ENCODE measurements at places on chromosomes 6 and 20. TPM values are rescaled to one million over a fixed set of nuclear protein-coding genes. Genes with fewer than 3 reads are reported as not detected.

LINC00237 gene
- not detected for total RNA-seq

LAMA2 gene
- total RNA-seq: 87.4 TPM

EYS gene
- 0.69 TPM for total RNA-seq

TRIM31 gene
- not detected for total RNA-seq

GSS gene
- 26.5 TPM for total RNA-seq

MTCH1 gene
- total RNA-seq: 105 TPM

CYP21A2 gene
- total RNA-seq: not detected

SMLR1 gene
- not detected for total RNA-seq

- no peak for DNase-seq
Measured at GRCh38 chr20:46353500-46354206, 45.4 kb upstream of the CDH22 start.

DNA sequence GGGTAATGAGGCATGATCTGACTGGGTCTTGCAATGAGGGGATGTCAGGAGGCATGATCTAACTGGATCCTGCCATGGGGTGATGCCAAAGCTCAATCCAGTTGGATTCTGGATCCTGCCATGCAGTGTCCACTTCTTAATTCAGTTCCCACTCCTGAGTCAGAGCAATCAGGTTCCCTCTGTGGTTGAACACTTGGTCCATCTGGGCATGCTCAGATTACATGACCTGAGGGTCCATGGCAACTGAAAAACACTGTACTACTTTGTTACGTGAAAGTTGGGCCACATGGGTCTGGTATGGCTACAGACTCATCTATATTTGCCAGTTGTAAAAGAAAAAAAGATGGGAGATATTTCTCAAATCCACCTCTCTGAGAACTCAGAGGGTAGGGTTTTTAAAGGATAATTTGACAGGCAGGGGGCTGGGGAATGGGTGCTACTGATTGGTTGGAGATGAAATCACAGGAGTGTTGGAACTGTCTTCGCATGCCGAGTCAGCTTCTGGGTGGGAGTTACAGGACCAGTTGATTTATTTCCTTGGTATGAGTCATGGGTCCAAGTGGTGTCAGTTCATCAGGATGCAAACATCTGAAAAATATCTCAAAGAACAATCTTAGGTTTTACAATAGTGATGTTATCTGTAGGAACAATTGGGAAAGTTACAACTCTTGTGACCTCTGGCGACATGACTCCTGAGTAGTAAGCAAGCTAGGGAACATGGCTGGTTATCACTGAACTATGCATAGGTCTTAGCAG is 21.6 kb downstream of the C6orf163 start:
- no peak for DNase-seq

- no peak for DNase-seq
Measured at GRCh38 chr20:24658920-24659660, 189.7 kb downstream of the SYNDIG1 start.

GRCh38 chr6:125066964-125067363 is 86.6 kb upstream of the TPD52L1 start:
- DNase-seq: no peak

DNA sequence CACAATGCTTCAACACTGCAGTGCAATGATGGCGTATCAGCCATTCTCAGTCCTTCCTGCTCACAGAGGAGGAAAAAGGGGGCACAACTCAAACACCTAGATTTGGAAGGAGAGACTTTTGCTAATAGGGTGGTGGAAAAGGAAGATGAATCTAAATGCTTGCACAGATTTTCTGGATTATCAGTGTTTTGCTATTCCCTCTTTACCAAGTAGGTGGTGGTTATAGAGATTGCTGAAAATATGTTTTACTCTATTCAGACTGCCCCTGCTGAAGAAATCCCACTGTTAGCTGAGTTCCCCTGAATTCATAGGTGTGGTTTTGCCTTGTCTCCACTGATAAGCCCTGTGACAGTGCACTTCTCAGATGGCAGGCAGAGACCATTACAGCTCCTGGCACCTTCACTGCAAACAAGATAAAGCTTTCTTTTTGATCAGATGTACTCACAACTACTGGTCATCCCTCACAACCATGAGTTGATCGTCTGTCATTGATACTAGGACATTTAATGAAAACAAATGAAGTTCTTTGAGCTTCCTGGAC is 311.4 kb downstream of the KIF16B start:
- no peak for DNase-seq

GRCh38 chr6:45920819-45921511 is 94.7 kb downstream of the CLIC5 start:
- no peak for DNase-seq

DNA sequence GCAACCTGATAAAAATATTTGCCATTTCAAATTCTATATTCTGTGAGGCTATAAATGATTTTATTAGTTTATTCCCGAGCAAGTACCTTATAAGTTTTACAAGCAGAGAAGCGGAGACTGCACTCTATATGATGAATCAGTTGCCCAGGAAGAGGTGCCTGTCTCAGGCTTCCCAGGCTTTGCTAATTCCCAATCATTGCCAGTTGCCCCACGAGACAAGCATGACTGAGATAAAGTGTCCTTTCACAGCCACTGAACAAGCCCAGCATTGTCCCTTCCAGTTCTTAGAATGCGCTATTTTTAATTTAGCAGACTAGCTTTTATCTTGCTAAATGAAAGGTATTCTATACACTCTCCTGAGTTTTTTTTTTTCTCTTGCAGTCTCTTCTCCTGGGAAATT is 260.7 kb downstream of the ALDH8A1 start:
- DNase-seq: no peak

- no peak for DNase-seq
Measured at GRCh38 chr6:3260772-3261517, 2.2 kb downstream of the PSMG4 start.

DNA sequence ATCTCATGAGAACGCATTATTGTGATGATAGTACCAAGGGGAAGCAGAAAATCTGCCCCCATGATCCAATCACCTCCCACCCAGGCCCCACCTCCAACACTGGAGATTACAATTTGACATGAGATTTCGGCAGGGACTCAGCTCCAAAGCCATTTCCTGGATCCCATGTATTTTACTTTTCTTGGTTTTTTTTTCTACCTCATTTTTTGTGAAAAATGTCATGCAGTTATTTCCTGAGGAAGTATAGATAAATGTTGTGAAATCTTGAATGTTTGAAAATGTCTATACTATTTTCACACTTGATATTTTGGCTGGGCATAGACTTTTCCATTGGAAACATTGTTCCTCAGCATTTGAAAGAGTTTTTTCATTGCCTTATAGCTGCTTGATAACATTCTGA is 9.1 kb upstream of the BRPF3 start:
- no peak for DNase-seq

DNA sequence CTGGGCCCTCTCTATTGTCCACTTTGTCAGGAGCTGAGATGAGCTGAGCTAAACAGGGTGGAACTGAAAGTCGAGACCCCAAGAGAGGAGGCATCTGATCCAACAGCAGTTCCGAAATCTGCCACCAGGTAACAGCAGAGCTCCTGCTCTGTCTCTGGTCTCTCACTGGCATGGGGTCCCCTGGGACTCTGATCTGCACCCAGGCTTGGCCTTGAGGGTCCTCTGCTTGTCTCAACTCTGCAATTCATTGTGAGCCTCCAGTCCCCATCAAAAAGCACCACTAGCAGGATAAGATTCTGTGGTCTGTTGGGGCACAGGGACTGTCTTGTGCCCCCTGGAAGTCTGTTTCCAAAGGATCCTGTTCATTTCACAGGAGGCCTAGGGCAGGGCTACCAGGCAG is 62.5 kb upstream of the TOP1 start:
- no peak for DNase-seq

DNA sequence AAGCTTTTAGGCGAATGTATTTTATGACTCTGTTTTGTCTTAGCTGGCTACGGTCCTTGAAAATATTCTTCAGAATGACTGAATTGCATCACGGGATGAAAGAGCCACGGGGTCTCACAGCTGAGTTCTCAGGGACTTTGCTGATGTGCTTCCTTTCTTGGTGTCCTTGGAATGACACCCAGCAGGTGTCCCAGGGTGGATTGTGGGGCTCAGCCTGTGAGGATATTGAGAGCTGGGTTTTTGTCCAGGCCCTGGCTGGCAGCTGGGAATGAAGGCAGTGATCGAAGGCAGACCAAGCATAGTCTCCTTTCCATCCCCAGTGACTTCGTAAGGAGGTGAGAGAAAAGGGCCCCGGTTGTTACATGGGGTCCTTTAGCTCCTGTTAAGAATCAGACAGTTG is 18.8 kb upstream of the MAPK13 start:
- DNase-seq: no peak

DNA sequence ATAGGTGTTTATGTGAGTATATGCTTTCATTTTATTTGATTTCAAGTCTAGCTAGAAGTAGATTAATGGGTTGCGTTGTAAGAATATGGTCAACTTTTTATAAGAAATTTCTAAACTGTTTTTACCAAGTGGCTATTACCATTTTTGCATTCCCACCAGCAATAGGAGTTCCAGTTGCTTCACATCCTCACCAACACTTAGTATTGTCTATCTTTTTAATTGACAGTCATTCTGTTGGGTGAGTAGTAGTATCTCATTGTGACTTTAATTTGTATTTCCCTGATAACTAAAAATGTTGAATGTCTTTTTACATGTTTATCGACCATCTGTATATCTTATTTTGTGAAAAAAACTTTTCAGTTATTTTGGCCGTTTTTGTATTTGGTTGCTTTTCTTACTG is 135.3 kb downstream of the AKAP7 start:
- DNase-seq: no peak

DNA sequence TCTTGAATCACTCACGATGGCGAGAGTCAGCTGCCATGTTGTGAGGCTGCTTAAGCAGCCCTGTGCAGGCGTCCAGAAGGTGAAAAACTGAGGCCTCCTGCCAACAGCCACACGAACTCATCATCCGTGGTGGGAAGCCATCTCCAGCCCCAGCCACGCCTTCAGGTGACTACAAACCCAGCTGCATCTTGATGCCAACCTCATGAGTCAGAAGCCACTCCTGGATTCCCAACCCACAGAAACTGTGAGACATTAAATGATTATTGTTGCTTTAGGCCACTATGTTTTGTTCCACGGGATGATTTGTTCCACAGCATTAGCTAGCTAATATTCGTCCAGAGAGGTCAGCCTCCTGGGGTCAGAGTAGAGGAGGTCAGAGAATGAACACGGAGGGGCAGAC is 80.5 kb downstream of the SNX5 start:
- DNase-seq: no peak

- DNase-seq: no peak
Measured at GRCh38 chr6:37576336-37576737, 76.6 kb upstream of the CCDC167 start.

DNA sequence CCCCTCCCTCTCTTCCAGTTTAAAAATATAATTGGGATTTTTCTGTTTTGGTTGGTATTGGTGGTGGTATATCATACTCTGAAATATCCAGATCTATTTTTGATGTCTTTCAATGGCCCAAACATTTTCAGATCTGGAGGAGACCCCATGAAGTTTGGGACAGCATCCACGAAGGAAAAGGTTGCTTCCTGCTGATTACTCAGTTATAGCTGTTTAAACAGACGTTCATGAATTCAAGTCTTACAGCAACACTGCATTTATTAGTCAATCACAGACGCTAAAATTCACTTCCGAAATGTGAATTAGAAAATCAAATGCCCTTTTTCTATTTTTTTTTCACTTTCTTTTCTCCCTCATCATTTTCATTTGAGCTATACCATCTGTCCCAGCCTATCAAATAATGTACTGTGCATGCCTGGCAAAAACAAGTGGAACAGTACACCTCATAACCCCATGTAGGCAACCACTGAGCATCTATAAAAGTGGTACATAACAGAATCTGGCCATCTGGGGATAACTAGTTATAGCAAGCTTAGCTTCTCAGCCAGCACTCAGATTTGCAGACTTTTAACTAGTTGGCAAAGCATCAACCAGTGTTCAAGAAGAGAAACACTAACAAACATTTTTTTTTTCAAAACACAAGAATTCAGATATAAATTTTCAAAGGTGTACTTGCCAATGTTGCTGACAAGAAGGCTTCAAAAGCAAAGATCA is 124.5 kb downstream of the HIVEP2 start:
- DNase-seq: no peak

DNA sequence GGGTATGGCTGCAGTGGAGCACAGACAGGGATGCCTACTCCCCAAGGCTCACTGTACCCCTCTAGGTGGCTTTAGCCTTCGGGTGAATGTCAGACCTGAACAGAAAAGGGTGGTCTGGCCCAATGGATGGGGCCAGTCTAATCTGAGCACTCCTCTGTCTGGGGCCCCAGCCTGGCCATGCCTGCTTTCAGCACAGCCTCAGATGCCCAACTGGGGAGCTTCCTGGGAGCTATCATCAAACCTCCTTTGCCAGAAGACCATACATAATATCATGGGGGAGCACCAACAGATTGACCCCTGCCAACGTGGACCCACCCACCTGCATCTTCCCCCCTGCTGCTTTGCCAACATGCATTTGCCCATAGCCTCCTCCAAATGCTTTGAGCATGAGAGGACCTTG is 454.1 kb upstream of the KHDRBS2 start:
- no peak for DNase-seq

DNA sequence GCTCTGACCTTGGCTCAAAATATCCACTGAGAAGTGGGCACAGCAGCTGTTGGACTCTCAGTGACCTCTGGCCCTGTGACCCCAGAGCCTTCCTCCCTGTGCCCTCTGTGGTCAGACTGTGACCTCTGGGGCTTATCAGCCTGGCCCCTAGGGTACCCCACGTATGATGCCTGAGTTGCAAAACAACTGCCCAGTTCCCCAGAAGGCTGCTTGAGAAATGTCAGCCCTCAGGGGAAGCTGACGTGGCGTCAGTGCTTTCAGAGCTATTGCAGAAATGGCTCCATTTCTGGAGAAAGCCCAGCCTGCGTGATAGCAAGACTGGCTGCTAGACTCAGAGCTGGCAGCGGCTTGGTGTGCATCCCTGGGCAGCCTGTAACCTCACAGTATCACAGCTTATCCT is 31.5 kb upstream of the TGM2 start:
- DNase-seq: no peak

DNA sequence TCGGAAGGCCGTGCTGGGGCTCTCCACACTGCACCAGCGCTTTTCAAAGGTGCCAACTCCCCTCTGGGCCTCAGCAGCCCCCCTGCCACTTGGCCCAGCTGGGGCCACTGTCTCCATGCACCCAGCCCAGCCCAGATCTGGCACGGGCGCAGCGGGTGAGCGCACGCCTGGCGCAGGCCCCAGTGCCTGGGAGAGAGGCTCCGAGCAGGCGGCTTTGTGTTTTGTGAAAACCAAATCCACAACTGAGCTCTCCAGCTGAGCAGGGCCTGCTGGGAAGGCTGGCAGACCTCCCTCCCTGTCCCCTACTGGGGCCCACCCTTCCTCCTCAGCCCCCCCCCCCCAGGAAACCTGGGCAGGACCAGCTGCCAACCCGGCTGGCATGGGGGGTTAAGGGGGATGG is 17.0 kb downstream of the MDGA1 start:
- DNase-seq: no peak

- DNase-seq: no peak
Measured at GRCh38 chr20:63372971-63373885, 12.1 kb upstream of the CHRNA4 start.

GRCh38 chr6:170039156-170040114 is 251.4 kb downstream of the DLL1 start:
- DNase-seq: no peak
